ENCODE measurements at places on chromosomes 2 and 18.

DNA sequence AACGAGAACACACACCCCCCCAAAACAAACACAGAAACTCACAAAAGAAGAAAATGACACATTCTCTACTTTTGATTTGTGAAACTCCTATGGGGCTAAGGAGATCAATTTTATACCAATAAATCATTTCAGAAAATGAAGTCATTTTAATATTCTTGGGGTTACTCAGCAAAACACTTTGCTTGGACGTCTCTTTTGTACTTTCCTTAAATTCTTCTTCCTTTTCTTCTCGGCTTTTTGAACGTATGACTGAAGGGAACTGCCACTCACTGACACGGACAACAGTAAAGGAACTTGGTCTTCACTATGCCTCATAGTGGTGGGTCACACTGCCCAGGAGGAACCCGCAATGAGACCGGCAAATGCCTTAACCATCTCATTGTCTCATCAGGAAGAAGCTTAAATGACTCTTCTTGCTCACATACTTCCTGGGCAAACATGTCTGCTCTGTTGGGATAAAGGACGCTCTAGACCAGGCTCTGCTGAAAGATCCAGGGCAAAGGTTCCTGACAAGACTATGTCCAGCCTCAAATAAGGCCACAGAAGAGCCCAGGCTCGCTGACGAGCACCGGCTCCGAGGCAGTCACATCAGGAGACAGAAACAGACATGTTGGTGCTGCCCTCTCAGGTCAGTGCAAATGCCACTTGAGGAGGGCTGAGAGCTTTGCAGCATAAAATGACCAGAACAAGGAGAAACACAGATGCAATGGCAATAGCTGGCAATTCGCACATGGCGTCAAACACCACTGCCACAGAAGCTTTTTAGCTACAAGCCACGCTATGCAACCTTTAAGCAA is 205.5 kb downstream of the TGIF1 start:
- peak; percentile 48 for DNase-seq

- peak; percentile 2 for DNase-seq
Observed at GRCh38 chr2:209314653-209315052, 109.2 kb upstream of the MAP2 start.

- peak; percentile 17 for DNase-seq
Observed at GRCh38 chr2:215105607-215106354, 32.6 kb downstream of the ABCA12 start.

- peak; percentile 44 for DNase-seq
Observed at GRCh38 chr2:70855667-70856066, 20.1 kb upstream of the CD207 start.

DNA sequence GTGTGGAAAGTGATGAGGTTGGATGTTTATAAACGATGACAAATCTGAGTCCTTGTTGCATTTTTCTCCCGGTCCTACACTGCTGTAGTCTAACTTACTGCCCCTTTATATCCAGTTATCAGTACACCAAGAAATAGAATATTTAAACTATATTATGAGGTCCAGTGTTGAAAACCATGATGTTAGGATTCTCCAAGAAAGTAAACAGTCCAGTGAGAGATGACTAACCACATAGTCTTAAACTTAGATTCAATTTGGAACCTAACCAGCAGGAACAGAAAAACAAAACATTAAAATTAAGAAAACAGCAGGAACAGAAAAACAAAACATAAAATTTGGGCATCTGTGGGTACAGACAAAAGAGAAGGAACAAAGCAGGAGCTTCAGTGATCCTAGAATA is 143.2 kb downstream of the TPGS2 start:
- DNase-seq: no peak

- no peak for DNase-seq
Observed at GRCh38 chr18:5601188-5601624, 57.4 kb upstream of the EPB41L3 start.

- DNase-seq: no peak
Observed at GRCh38 chr2:190999949-191000665, 13.9 kb downstream of the STAT1 start.

DNA sequence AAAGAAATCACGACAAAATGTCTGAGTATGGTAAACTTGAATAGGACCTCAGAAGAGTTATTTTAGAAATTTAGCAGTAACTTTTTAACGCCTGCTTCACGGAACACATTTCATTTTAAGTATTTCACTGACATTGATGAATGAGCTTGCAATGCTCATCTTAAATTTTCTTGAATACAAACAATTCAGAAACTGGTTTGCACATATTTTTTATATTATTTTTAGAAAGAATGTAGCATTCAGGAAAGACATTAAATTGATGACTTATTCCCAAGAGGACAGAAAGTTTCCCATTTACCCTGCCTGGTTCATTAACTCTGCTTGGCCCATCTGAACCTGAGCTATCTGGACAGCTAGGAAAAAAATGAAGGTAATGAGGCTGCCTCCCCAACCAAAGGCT is 89.3 kb downstream of the MBD2 start:
- DNase-seq: no peak

- peak; percentile 65 for DNase-seq
Observed at GRCh38 chr18:32919799-32920198, 147.0 kb upstream of the KLHL14 start.

GRCh38 chr2:99279969-99280695 is 20.9 kb downstream of the LYG1 start:
- DNase-seq: no peak

DNA sequence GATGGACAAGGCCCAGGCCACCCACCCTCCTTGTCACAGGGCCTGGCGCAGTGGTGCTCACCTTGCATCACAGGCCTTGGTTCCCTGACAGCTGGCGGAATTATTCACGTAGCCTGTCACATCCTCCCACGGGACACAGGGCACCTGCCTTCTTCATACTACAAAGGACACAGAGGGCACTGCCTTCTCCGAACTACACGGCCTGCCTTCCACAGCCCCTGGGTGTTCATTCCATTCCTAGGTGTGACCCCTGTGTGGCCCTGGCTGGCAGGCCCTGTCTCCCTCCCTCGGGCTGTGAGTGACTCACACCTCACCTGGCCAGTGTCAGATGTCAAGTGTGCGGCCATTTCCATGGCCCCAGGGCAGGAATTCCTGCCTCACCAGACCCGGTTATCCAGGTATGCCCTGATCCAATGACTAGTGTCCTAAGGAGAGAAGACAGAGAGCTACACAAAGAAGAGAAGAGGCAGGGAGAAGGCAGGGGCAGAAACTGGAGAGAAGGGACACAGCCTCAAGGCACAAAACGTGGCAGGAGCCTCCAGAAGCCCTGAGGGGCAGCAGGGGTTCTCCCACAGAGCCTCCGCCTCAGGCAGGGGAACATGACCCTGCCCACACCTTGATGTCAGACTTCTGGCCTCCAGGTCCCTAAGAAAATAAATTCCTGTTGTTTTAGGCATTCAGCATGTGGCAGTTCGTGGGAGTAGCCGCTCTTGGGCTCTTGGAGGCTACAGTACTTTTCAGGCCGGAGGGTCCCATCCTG is 43.4 kb downstream of the MBP start:
- DNase-seq: peak; percentile 85

GRCh38 chr2:146305164-146305563 is 1539.7 kb upstream of the ACVR2A start:
- no peak for DNase-seq

- DNase-seq: no peak
Observed at GRCh38 chr2:138707392-138708074, 72.7 kb downstream of the NXPH2 start.

DNA sequence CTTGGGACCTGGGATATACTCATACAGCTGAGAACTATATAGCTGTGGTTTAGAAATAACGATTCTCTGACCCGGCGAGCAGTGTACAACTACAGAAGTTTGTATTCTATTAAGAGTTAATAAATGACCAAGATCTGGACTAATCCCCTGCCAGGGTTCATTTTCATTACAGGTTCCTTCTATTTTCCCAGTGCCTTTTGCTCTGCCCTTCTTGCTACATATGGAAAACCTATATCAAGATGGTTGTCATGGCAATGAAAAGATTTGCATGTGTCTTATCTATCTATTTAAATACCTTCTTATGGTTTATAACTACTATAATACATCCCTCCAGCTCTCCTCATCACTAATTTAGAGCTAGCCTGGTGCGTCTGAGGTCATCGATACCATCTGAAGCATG is 965.2 kb downstream of the BCL11A start:
- DNase-seq: no peak

- no peak for DNase-seq
Observed at GRCh38 chr2:3236300-3237045, 141.1 kb downstream of the EIPR1 start.

GRCh38 chr2:179963626-179964025 is 43.5 kb downstream of the CWC22 start:
- no peak for DNase-seq

GRCh38 chr2:240258685-240259084 is 118.2 kb upstream of the OTOS start:
- DNase-seq: no peak

GRCh38 chr2:67388680-67389079 is 8.5 kb upstream of the ETAA1 start:
- no peak for DNase-seq

DNA sequence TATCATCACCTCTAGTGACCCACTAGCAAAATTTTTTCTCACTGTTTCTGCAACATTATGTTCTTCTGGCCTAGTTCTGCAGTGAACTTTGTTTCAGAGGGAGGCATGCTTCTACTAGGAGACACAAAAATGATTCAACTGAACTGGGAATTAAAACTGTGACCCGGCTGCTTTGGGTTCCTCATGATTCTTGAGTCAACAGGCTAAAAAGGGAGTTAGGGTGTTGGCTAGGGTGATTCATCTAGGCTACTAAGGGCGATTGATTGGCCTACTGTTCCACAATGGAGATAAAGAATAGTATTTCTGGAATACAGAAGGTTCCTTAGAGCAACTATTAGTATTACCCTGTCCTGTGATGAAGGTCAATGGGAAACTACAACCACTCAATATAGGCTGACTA is 179.5 kb downstream of the PPP1R1C start:
- no peak for DNase-seq

- no peak for DNase-seq
Observed at GRCh38 chr2:6993229-6993640, 76.0 kb downstream of the RNF144A start.

- DNase-seq: peak; percentile 85
Observed at GRCh38 chr2:4673025-4673489, 969.7 kb downstream of the DCDC2C start.

- DNase-seq: peak; percentile 88
Observed at GRCh38 chr2:120546048-120546864, 189.4 kb upstream of the GLI2 start.

GRCh38 chr18:24128700-24129099 is 10.2 kb upstream of the CABYR start:
- no peak for DNase-seq

- no peak for DNase-seq
Observed at GRCh38 chr2:121776361-121776760, 20.9 kb downstream of the TSN start.

- no peak for DNase-seq
Observed at GRCh38 chr2:49577041-49577440, 422.7 kb upstream of the FSHR start.

DNA sequence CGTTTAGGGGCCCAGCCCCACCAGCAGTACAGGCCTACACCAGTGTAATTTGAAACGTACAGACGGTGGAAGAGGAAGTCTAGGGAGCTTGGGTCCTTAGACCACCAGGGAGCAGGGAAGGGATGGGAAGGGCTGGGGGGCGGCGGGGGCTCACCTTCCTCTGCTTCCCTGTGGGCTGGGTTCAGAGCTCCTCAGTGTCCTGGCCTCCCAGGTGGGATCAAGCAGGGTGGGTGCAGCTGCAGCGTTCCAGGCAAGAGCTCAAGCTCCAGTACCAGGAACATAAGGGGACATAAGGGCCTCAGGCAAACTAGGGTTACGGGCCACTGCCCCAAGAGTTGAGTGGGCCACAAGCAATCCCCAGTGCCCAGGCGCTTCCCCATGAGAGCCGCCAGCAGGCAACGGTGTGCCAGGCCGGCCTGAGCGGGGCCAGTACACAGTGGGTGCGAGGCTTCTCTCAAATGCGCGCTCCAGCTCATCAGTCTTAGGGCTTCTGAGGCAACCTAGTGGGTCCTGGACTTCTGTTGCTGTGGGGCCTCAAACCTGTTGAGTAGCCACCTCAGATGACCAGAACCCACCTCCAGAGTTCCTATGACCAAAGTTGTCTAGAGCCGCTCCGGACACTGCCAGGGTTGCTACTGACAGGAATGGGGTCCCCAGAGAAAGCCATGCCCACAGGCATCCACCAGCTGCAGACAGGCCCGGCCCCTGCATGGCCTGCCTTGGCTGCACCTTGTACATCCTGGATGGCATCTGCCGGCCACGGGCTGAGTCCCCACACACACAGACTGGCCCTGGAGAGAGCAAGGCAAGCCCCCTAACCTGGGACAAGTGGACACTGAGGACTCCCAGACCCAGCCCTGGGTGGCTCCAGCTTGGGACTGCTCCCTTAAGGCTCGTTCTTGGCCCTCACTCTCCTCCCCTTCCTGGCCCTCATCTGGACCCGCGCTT is 5.2 kb downstream of the ANKRD23 start:
- DNase-seq: no peak

DNA sequence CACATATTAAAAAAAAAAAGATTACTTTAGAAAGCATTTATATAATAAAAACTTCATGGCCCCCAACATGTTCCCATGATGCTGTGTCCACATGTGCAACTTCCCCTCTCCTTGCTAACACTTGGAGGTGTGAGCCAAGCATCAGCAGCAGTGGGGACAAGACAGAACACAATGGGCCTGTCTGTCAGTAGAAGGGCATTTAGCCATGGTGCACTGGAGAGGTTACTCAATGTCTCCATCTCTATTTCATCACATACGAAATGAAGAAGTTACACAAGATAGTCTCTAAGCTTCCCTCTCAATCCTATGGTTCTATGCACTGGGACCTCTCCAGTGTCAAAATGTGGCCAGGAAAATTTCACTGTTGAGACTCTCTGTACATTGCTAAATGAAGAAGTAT is 2.5 kb downstream of the VIT start:
- no peak for DNase-seq

- no peak for DNase-seq
Observed at GRCh38 chr2:73080321-73081131, 9.0 kb upstream of the SFXN5 start.

DNA sequence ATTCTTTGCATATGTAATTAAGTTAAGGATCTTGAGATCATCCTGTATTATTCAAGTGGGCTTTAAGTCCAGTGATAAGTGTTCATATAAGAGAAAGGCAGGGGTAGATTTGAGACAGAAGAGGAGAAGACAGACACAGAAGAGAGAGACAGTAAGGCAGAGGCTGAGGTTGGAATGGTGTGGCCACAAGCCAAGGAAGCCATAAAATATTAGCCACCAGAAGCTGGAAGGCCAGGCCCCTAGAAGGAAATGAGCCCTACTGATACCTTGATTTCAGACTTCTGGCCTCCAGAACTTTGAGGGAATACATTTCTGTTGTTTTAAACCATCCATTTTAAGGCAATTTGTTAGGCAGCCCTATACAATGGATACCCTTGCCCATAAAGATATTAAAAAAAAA is 66.9 kb upstream of the DLX2 start:
- DNase-seq: no peak

Measured in SW480 (cell line).